ENCODE measurements at places on chromosomes 2 and 18.

DNA sequence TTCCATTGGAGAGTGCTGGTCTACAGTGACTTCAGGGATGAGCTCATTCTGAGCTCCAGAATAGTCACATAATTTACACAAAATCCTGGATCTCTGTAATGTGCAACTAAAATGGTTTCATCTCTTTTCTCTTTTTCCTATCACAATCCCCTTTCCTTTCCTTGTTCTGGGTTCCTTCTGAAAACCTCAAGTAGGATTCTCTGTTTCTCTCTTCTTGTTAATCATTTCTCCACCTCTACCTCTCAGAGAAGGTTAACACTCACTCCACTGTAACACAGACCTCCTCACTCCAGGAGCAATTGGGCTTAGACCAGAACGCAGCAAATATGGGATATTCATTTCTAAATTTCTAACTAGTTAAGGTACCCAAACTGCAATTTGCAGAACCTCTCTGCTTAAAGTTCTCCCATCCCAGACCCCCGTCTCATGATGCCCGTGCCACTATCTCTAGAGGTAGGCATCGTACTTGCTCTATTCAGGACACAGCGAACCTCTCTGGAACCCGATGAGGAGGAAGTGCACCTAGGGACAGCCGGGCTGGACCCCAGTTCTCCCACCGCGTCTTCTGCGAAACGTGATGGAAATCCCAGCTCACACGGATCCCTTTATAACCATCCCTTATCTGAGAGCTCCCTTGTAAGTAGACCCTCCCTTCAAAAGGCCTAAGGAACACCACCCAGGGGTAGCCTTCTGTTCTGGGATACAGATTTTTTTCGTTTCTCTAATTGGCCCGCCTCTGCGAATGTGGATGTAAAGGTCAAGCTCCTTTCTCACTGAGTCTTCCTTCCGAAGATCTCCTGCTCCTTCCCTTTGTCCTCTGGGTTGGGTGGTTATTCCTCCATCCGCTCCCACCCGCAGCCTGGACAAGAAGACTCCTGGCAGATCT lies 1.3 kb downstream of the FOXI3 start:
- DNase-seq = no peak

DNA sequence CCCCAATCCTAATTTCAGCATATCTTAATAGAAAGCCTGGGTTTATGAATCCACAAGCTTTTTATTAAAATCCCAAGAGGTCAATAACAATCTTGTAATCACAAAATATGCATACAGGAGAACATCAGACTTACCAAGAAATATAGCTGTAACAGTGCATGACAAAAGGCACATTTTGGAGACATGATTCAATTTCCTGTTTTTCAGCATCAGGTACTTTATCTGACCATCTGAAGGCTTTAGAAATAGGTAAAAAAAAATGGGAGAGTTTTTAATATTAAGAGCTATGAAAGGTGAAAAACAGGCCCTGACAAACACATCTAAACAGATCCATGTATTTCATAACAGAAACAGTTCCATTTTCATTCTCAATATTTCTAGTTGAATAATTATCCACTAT lies 89.9 kb upstream of the EFEMP1 start:
- DNase-seq = no peak

GRCh38 chr2:46489423-46490174 lies 10.2 kb downstream of the TMEM247 start:
- DNase-seq = no peak

DNA sequence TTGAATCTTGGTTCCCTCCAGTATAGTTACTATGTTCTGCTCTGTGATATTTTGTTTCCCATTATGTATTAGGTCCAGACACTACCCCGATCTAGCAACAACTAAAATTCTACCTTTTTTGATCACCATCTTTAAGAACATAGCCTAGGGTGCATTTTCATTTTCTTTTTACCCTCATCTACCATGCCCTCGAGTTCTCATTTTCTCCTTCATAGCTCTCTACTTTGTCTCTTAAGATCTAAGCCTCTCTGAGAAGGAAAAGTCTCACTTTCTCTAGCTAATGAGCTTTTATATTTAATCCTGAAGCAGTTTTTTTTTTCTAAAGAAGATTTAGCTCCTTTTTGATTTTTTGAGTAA lies 1089.4 kb upstream of the SLC39A10 start:
- no peak for DNase-seq

DNA sequence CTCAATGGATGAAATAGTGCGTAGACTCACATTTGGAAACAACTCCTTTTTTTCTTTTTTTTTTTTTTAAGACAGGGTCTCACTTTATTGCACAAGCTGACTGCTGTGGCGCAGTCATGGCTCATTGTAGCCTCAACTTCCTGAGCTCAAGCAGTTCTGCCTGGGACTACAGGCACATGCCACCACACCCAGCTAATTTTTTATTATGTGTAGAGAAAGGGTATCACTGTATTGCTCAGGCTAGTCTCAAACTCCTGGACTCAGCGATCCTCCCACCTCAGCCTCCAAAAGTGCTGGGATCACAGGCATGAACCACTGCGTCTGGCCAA lies 17.4 kb downstream of the HAT1 start:
- no peak for DNase-seq

DNA sequence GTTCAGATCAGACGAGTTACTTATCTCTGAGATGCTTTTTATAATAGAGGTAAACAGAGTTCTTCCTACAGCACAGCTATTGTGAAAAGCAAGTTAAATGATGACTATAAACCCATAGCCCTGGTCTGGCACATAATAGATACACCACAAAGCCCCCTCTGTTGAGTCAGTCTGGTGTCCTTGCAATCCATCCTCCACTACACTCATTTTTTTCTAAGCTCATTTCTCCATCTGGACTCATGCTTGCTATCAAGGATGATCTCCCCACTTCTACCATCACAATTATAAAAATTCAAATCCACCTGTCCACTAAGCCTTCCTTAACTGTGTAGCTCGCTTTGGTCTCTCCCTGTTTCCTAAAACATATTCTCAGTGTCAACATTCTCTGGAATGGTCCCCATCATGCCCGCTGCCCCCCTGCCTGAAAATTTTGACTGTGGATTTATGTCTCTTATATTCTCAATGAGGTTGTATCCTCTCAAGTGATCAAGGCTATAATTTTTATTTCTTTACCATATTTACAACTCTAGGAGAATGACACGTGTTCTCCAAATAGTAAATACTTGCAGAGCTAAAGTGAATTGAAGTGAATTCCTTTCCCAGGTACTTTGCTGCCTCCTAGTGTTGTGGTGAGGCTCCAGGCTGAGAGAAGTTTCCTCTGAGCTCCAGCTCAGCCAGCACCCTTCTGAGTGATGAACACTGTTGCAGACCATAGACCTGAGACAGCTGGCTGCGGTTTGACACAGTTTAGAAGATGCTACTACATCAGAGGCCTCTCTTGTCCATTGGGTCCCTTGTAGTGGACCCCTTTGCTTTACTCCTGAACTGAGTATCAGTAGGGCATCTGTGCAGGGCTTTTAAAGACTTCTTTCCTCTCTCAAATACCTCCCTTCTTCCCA lies 108.7 kb downstream of the DPP10 start:
- peak; percentile 28 for DNase-seq

DNA sequence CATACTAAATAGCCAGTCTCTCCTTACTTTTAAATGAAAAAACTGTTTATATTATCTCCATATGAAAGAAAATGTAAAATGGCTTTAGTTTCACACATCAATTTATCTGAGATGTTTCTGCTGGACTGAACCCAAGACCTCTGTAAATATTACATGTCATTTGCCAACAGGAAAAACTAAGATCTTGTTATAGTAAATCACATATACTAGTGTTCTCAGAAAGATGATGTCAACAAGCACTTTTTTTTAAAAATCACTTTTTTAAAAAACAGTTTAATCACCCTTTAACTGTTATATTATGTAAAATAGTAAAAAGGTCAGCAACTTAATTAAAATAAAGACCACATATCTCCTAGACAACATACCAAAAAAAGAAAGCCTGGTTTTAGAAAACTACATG lies 46.3 kb downstream of the PTPN2 start:
- DNase-seq = no peak

DNA sequence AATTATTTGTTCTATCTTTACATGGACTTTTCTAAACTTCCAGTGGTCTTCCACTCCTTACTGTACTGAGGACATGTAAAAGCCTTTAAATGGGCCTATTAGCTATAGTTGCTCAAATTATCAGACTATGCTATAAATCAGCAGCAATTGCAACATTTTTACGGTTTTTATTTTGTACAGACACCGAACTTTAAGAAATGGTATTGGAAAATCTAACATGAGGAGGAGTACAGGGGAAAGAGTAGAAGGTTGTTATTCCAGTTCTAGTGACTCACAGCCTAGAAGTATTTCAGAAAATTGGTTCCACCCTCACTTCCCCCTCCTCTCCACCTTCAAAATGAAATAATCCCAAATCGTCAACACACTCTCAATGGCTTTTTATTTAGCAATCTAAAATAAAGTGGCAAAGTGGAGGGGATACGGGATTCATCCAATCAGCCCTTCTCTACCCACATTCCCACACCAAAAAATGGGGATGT lies 1.1 kb downstream of the NCKAP1 start:
- no peak for DNase-seq

GRCh38 chr18:75238786-75239185 lies 28.2 kb downstream of the TSHZ1 start:
- DNase-seq = no peak

DNA sequence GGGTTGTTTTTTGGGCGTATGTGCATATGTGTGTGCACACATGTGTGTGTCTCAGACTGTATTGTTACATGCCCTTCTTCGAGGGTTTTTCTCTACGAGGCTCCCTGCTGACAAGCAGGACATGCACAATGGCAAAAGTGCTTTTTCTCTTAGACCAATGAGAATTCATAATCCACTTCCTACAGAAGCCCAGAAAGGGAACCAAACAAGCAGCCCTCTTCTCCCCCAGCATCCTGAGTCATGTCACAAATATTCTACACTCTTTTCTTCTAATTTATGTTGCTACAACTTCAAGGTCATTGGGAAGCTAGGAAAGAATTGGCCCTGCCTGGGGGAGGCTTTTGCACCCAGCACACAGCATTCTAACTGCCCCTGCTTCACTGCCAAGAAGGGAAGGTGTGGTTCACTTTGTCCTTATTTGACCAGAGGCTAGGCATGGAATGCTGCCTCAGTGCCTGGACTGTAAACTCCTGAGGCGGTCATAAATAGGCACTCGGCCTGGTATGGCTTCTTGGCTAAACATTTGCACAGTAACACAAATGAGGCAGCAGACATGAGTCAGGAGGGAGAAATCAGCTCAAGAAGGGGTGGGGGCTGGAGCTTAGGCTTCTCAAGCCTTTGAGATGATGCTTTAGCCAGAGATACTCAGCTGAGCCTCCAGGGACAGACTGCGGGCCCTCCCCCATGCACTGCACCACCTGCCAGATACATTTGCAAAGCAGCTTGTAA lies 92.7 kb upstream of the KLF7 start:
- peak; percentile 75 for DNase-seq

GRCh38 chr2:100271210-100271609 lies 51.1 kb downstream of the LONRF2 start:
- no peak for DNase-seq

DNA sequence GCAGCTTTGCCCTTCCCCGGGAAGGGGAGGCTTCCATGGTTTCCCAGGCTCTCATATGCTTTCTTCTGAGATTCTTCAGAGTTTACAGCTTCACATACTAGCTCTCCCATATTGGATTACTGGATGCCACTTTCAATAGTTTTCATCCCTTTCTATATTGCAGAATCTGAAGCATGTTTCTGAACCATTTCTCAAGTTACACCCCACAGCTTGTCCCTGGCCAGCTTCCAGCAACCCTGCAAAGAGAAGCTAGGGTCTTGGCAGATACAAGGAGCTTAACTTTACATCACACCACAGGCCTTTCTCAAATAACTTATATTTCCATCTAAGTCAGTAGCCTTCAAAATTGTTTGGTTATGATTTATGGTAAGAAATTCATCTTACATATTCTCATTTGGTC lies 39.6 kb downstream of the LHCGR start:
- DNase-seq = no peak

- DNase-seq = no peak
Measured at GRCh38 chr2:104050656-104051242, 803.2 kb upstream of the POU3F3 start.

DNA sequence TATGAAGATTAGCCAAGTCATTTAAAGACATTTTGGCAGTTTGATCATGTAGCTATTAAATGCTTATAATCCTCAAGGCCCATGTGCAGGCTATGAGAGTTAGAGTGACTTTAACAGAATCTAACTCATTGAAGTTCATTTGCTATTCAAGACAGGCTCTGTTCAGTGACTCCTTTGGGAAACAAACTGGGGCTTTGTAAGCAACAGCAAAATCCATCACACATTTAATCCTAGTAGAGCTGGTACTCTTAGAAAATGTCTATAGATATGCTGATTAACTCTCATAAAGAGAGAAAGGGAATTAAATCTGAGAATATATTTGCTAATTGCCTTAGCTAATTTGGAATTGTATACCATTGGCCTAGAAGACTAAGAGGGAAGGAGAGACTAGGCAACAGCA lies 182.8 kb upstream of the SESTD1 start:
- no peak for DNase-seq

- no peak for DNase-seq
Measured at GRCh38 chr2:100924122-100924519, 78.0 kb upstream of the RPL31 start.
